Lower leg skin (tissue), 4 donors: ENCODE measurements at places on chromosomes 11 and 22. TPM values are rescaled to one million over a fixed set of nuclear protein-coding genes. Genes with fewer than 3 reads are reported as not detected.
A peak's percentile ranks its signal among the peaks of the same experiment; 100 is the strongest.

Gene ALKBH8
- 9.5 TPM for total RNA-seq

Gene BLID
- not detected for total RNA-seq

- DNase-seq = no peak
Observed at GRCh38 chr22:39433476-39434242, 23.2 kb upstream of the MGAT3 start.

- no peak for DNase-seq
Observed at GRCh38 chr11:36235750-36236149, 53.5 kb downstream of the COMMD9 start.

DNA sequence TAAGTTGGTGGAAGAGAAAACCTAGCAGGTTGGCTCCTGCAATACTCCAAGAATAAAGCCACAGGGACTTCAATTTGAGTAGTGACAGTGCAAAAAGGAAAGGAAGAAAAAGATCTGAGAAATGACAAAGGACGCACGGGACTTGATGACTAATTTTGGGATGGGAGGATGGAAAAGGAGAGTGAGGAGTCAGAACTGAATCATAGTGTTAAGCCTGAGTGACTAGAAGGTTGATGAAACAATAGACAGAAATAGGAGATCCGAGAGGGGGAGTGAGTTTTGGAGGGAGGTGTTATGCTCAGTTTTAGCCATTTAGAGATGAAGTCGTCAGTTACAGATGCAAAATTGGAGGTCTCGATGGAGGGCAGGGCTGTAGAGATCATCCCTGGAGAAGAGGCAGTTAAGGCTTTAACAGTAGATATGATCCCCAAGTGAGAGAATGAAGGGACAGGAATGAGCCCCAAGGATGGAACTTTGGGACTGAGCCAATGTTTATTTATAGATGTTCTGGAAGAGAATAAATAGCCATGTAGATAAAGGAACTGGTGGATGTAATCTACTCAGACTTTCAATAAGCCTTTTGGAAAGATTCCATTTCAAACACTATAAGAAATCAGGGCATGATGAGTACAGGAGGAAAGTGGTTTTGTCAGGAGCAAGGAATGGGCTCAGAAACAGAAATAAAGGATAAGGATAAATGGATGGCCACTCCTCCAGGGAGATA, 108.9 kb upstream of the NCAM1 start:
- DNase-seq = no peak

- DNase-seq = no peak
Observed at GRCh38 chr22:32562916-32563315, 88.3 kb downstream of the FBXO7 start.

GRCh38 chr11:130146796-130147195, 12.8 kb upstream of the ST14 start:
- DNase-seq = no peak

Gene MMP11
- total RNA-seq = 1.9 TPM

Gene MS4A6E
- not detected for total RNA-seq

Gene KCNJ1
- total RNA-seq = not detected

Gene OR8A1
- total RNA-seq = not detected

GRCh38 chr11:114153224-114153623, 93.7 kb downstream of the ZBTB16 start:
- DNase-seq = no peak

Gene SCGB1D2
- 1,012 TPM for total RNA-seq

DNA sequence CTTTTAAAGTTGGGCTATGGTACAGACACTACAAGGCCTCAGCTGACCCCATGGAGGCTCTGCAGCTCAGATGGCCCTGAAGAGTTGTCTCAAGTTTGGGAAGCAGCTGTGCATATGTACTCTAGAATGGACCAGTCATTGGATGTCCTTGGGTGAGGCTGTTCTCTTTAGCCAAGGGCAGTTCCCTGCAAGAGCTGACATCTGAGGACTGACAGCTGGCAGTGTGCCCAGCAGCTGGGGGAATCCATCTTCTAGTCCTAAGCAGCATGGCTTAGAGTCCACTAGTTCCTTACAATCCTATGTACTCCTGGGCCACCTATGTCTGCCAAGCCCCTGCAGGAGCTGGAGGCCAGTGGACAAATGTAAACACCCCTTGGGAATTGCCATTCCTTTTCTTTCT, 76.5 kb downstream of the C11orf91 start:
- no peak for DNase-seq

- DNase-seq = peak; percentile 71
Observed at GRCh38 chr22:44403602-44404329, 91.0 kb upstream of the SHISAL1 start.

DNA sequence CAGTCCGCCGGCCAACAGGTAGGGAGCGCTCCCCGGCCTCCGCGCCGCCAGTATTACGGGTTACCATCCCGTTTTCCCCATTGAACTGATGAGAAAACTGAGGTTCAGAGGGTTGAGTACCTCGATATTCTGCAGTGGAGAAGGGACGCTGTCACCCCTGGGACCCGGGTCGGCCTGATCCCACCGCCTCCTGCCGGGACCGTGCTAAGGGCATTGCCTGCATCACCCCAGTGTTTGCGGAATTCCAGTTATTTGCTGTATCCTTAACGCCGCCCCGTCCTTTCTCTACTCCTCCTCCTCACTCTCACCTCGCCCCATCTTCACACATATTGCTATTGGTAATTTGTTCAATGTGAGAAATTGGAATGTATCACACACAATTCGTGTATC, 370 bp upstream of the A4GALT start:
- DNase-seq = no peak

GRCh38 chr11:41414771-41415440, 44.5 kb downstream of the LRRC4C start:
- DNase-seq = no peak

Gene KIRREL3
- total RNA-seq = 0.13 TPM

Gene FAM180B
- total RNA-seq = 1.4 TPM

GRCh38 chr11:2838091-2838490, 47.5 kb downstream of the CDKN1C start:
- no peak for DNase-seq

Gene SLC22A12
- not detected for total RNA-seq

Gene MYBPC3
- not detected for total RNA-seq

GRCh38 chr11:90135016-90135415, 553 bp downstream of the NAALAD2 start:
- no peak for DNase-seq

GRCh38 chr22:44206330-44206645, 25.6 kb downstream of the PARVG start:
- peak; percentile 74 for DNase-seq

- no peak for DNase-seq
Observed at GRCh38 chr11:33733980-33734379, 2.2 kb downstream of the CD59 start.

Gene ANO5
- 0.51 TPM for total RNA-seq

DNA sequence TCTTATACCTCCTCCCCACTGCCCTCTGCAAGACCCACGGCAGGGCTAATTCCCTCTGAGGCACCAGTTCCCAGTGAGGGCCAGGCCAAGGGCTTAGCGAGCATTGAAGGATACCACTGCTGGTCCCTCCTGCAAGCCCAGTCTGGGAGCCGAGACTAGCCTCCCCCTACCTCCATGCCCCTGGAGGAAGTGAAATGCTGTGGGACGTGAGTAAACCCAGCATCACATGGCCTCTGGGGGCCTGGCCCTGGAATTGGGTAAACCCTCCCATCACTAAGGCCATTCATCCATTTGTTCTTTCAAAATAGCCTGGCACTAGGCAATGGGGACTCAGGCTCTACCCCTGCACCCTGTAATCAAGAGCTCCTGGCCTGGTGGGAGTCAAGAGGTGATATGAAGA, 24.7 kb downstream of the ARAP1 start:
- DNase-seq = no peak

GRCh38 chr11:94673386-94673785, 94.8 kb upstream of the AMOTL1 start:
- no peak for DNase-seq

Gene CNGA4
- total RNA-seq = not detected

Gene PDGFB
- 13.1 TPM for total RNA-seq

GRCh38 chr11:77409046-77409445, 64.8 kb downstream of the PAK1 start:
- DNase-seq = no peak

Gene KRTAP5-1
- 8.1 TPM for total RNA-seq

Gene DTX4
- total RNA-seq = 5.5 TPM

- peak; percentile 87 for DNase-seq
Observed at GRCh38 chr11:73982990-73983740, 522 bp upstream of the UCP2 start.
